ENCODE measurements at places on chromosomes 13 and 19. TPM values are rescaled to one million over a fixed set of nuclear protein-coding genes. Genes with fewer than 3 reads are reported as not detected.

The HS6ST3 gene
- under 0.01 TPM for total RNA-seq

GRCh38 chr19:43755256-43755801, 567 bp upstream of the SMG9 start:
- no peak for DNase-seq

GRCh38 chr19:46441866-46442265, 13.1 kb upstream of the PNMA8C start:
- no peak for DNase-seq

GRCh38 chr19:29872224-29872731, 60.5 kb downstream of the CCNE1 start:
- DNase-seq: no peak

DNA sequence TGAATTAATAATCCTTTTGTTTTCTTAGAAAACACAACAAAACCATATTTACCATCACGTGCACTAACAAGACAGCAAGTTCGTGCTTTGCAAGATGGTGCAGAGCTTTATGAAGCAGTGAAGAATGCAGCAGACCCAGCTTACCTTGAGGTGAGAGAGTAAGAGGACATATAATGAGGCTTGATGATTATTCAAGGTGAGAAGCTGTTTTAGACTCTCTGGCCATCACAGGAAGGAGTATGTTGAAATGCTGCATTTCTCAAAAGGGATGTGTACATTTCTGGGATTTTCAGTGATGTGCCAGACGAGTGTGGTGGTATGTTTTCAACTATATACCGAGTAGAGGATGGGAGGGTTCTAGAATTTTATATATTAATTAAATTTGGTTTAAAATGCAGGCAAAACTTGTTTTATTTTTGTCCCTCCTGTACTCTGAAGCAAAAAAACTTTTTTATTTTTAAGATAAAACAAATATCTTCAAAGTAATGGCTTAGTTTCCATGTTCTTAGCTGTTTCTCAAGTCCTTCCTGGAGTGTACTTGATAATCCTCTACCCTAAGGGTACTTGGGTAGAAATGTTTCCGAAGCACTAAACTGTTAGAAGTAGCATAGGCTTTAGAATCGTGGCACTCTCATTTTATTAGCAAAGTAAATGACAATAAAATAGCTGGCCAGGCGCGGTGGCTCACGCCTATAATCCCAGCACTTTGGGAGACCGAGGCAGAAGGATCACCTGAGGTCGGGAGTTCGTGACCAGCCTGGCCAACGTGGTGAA, 51.1 kb downstream of the N4BP2L1 start:
- no peak for DNase-seq
